ENCODE measurements at places on chromosomes 5 and 9.

GRCh38 chr5:10860645-10861422 lies 99.8 kb upstream of the DAP start:
- DNase-seq, result no peak

DNA sequence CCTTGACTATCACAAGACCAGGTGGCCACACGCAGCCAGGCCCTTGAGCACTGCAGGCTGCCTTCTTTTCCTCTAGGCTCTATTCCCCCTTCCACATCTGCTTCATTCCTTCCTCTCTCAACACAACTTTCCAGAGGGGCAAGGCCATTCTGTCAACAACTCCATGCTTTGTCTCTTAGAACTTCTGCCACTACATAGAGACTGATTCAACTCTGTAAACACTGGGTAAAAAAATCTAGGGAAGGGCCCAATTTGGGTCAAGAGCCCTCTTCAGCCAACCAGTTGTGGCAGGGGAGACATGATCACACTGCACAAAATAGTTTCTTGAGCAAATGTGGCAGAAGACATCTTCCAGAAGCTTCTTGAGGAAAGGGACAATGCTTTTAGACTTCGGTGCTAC lies 55.6 kb downstream of the ATPSCKMT start:
- no peak for DNase-seq

DNA sequence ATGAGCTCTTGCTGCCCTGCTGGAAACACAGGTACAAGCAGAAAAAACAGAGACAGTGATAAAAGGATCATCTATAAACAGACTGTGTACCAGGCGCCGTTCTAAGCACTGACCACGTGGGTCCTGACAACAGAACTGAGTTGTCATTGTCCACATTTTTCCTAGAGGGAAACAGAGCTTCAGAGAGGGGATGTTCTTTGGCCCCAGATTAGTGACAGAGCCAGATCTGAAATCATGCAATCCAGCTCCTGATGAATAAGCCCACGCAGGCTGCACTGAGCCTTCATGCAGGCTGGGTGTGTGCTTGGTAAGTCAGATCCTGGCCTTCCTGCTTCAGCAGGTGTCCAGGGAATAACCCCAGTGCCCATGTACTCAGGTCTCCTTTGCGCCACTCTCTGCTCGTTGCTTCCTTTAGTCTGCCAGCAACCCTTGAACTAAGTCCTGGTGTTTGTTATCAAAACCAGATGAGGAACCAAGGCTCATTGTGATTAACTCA lies 22.8 kb upstream of the TCF7 start:
- no peak for DNase-seq

- DNase-seq, result no peak
Observed at GRCh38 chr5:171610686-171611085, 174.9 kb upstream of the SMIM23 start.
